PC-3 (cell line): ENCODE measurements at places on chromosomes 6 and 20.

DNA sequence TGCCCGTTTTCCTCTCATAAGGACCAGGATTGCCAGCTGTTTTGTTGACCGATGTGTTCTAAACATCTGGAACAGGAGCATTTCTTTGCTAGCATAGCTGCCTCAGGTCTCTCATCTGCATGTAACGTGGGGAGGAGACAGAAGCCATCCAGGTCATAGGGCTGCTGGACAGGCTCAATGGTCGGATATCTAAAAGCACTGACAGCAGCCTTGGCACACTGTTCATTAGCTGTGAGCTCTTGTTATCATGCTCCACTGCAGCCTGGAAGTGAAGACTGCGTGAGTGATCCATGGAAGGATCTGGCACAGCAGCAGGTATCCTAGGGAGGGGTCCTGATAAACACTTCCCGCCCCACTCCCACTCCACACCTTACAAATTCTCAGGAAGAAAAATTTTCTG, 175.3 kb downstream of the LRFN2 start:
- DNase-seq: no peak

DNA sequence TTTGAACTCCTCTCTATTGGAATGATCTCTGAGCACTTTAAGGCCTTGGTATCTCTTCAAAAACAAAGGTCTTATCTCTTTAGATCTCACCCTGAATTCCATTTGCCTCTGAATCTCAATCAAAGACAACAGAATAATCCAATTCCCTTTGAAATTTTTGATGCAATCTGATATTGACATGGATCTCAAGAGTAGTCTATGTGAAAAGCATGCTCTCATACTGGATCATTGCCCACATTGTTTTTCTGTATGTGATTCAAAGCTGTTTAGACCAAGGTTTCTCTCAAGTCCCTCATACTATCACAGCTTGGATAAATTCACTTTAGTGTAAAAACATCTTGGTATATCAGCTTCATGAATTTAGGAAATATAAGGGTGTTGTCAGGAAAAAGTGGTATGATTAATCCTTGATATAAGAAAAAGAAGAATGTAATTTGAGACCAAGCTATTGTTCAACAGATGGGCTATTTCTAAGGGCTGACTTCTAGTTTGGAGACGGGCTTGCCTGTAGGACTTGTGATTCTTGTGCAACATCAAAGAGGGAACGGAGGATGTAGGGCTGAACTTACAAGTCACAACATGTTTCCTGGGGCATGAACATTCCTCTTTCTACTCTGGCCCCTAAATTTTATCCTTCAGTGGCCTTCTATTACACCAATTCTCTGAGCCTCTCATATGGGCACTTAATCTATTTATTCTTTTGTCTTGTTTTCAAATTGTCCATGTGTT, 77.9 kb upstream of the CITED2 start:
- DNase-seq: peak; percentile 3

GRCh38 chr6:35480176-35480575, 12.0 kb downstream of the RPL10A start:
- DNase-seq: no peak

- DNase-seq: peak; percentile 10
Measured at GRCh38 chr6:141463237-141463977, 669.3 kb upstream of the GJE1 start.

- DNase-seq: no peak
Measured at GRCh38 chr20:49054056-49054643, 8.0 kb downstream of the CSE1L start.

DNA sequence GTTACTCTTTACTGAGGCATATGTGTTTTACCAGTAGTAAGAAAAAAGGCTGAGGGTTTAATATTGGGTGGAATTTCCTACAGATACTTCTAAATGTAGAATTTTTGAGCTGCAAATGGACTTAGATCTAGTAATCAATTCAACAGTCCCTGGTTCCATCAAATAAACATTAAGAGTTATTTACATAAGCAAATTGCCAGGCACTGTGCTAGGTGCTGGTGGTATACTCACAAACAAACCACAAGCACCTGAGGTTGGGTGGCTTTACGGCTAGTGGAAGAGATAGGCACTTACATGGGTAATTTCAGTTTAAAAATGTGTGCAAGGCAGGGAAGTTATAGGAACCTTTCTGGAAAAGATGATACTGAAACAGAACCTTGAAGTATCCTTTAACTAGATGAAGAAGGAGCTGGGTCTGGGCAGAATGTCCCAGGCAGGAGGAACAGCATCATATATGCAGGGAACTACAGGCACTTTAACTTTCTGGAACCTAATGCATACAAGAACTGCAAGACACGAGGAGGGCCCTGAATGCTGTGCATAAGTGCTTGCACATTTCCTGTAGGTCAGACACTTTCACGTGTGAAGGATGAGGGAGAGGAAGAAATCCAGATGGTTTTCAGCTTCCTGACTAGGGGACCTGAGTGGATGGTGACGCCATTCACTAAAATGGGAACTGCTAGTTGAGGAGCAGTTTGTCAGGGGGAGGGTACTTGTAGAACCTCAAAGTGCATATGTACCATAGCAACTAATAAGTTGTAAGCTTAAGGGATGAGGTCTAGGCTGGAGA, 4.5 kb downstream of the CCN6 start:
- DNase-seq: no peak
